ENCODE measurements at places on chromosomes 7 and 10.

- DNase-seq, result no peak
Measured at GRCh38 chr10:44510379-44511115, 125.7 kb upstream of the CXCL12 start.

GRCh38 chr7:29962035-29962434 is 27.6 kb downstream of the SCRN1 start:
- no peak for DNase-seq

GRCh38 chr10:45433716-45434469 is 59.9 kb downstream of the ALOX5 start:
- DNase-seq, result no peak

- DNase-seq, result peak; percentile 69
Measured at GRCh38 chr10:114276671-114277070, 37.6 kb downstream of the VWA2 start.

- DNase-seq, result no peak
Measured at GRCh38 chr10:65312876-65313275, 1613.0 kb upstream of the LRRTM3 start.

- DNase-seq, result peak; percentile 29
Measured at GRCh38 chr10:44696496-44696895, 214.6 kb upstream of the TMEM72 start.

DNA sequence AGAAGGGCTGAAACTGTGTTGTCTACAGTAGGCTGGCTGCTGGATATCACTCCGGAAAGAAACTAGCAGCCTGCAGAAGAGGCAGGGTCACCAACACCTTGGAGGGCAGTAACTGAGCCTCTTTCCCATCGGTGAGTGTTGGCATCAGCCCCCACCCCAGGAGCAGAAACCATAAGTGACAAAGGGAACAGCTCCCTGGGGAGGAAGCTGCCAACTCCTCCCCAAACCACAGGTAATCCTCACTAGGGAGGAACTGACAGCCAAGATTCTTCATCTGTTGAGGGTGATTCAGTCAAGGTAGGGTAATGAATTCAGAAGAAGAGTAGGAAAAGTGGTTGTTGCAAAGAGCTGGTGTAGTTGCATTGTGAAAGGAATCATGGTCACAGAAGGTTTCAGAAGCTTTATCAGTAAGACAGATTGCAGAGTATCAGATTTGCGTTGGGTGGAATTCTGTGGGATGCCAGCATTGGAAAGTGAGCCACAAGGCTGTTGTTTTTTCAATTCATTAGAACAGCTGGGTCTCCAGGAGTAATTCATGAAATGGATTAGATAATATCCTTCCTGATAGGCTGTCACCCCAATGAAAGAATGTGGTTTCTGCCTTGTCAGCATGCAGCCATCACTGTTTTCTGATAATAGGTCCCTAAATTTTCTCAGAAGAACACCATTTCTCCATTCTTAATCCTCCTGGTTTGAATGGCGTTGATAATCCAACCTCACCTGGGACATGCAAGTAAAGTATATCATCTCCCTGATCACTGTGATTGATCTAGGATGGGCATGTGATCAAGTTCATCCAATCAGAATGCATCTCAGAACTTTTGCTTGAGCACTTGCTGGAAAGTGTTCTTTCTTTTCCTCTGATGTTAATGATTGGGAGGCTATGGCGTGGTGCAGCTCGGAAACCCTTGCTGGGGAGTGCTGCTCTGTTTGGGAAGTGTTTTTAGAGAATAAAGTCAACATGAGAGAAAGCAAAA is 75.0 kb upstream of the CTBP2 start:
- DNase-seq, result no peak

DNA sequence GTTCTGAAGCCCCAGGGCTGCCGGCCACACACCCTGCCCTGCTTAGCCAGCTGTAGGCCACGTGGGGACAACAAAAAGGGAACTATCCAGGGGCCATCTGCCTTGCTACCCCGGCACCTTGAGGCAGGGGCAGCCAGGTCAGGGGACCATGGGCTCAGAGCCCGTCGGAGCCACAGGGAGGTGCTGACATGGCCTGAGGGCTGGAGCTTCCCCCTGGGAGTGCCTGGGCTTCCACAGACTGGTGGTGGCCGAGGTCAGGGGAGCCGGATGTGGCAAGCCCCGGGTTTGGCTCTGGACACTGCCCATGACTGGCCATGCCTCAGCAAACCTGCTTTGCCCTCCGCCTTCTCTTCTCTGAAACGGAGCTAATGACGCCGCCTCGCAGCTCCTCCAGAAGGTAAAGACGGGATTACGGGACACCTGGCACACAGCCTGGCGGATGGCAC is 178.5 kb downstream of the EBF3 start:
- no peak for DNase-seq

GRCh38 chr7:320297-320696 is 30.3 kb downstream of the FOXL3 start:
- no peak for DNase-seq

DNA sequence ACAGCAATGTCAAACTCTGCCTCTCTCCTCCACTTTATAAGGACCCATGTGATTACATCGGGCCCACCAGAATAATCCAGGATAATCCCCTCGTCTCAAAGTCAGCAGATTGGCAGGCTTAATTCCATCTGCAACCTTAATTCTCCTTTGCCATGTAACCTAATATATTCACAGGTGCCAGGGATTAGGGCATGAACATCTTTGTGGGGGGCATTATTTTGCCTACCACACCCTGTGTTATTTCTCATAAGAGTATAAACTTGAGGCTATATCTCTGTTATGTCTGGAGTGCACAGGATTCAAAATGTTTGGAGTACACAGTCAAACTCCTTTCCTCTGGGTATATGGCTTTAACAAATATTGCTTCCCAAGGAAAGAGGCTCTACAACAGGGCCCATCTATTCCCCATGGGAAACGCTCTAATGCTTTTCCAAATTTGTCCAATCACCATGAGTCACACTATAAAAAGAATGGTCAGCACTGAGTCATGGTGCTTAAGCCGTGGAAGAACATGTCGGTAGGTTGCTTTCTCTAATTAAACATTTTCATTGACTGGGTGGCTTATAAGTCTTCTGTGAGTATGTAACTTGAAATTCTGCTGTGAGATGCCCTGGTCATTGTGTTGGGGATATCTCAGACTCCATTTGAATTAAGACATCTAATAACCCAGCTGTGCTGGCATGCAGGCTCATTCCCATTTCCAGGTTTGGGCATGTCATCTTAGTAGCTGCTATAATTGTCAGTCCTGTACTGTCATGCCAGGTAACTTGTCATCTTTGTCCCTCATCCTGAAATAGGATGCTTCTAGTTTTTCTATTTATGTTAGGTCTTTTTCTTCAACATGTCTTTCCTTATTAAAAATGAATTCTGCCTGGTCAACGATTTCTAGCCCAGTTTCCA is 11.5 kb upstream of the AKR1B10 start:
- DNase-seq, result no peak

DNA sequence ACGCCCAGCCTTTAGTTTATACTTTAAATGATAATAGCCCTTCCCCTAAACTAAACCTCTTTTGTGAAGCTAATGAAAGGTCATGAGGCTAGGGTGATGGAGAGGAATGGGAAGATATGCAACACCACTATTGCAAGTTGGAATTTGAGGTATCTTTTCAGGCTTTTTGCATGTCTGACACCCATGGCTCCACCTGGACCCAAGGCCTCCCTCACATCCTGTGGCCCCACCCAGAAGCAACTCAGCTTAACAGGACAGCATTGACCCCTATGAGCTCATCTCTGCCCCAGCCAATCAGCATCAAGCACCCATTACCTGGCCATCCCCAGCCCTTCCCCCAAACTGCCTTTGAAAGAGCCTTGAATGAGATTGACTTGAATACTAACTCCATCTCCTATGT is 674.2 kb upstream of the NRP1 start:
- no peak for DNase-seq

GRCh38 chr7:132298790-132299189 is 277.5 kb downstream of the PLXNA4 start:
- DNase-seq, result no peak

GRCh38 chr7:138943061-138943460 is 38.1 kb downstream of the KIAA1549 start:
- DNase-seq, result peak; percentile 45
